ENCODE measurements at places on chromosomes 6 and 20.

- H3K4me1 ChIP-seq, result peaks cover 9% of the 10 kb centered on the region
- no peak overlapping the region for H3K27ac ChIP-seq
- H3K36me3 ChIP-seq, result no peaks in the 10 kb centered on the region
- no peak overlapping the region for H3K4me3 ChIP-seq
- no peaks in the 10 kb centered on the region for H3K27me3 ChIP-seq
- no peak for DNase-seq
Observed at GRCh38 chr6:155329460-155330132, 15.3 kb upstream of the TFB1M start.

DNA sequence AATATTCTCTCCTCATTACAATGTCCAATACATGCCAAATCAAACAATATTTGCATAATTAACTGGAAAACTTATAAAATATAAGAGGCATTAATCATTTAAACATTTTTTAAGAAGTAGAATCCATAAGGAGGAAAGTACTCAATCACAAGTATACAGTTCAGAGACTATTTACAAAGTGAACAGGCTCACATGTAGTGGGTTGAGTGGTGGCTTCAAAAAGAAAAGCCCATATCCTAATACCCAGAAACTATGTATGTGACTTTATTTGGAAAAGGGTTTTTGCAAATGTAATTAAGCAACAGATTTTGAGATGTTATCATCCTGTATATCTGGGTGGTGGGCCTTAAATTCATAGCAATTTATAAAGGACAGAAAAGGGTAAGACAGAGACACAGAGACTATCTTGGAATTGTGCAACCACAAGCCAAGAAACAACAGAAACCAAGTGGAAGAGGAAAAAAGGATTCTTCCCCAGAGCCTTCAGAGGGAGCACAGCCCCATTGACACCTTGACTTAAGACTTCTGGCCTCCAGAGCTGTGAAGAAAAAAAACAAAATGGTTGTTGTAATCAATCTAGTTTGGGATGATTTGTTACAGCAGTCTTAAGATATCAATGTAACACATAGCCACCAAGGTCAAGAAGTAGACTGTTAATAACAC is 32.7 kb upstream of the CRISP1 start:
- H3K36me3 ChIP-seq, result no peaks in the 10 kb centered on the region
- no peaks in the 10 kb centered on the region for H3K4me1 ChIP-seq
- no peaks in the 10 kb centered on the region for H3K27me3 ChIP-seq
- H3K4me3 ChIP-seq, result no peak overlapping the region

DNA sequence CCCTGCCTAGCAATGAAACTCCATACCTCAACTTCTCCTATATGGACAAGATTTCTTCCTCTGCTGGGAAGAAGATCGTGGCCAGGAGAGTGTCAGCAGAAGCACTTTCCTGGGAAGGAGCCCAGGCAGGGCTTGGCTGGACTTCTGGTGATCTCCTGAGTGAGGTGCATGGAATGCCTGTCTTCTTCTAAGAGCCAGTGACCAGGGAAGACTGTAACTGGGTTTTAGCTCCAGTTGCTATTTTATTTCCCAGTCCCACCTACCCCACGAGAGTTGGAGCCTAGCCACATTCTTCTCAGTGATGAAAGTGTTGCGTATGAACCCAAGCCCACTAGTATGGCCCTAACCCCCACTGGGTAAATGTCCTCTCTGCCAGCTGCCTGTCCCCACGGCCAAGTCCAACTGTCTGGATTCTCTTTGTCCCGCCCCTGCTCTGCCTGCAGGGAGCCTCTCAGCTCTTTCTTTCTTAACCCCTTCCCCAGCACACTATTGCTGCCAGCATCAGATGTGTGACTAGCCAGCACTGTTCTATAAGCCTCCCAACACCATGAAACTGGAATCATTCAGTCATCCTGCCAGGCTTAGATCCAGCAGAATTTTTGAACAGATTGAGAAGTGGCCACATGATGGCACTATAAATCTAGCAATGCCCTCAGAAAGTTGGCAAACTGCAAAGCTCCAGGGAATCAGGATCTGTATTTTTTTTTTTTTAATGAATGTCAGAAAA is 69.8 kb upstream of the FAM184A start:
- no peak overlapping the region for H3K4me3 ChIP-seq
- no peaks in the 10 kb centered on the region for H3K27me3 ChIP-seq
- peaks cover 16% of the 10 kb centered on the region for H3K4me1 ChIP-seq
- H3K36me3 ChIP-seq, result no peaks in the 10 kb centered on the region

GRCh38 chr20:7693761-7694160 is 246.5 kb downstream of the HAO1 start:
- H3K36me3 ChIP-seq, result no peaks in the 10 kb centered on the region
- H3K27ac ChIP-seq, result no peak overlapping the region
- H3K27me3 ChIP-seq, result no peaks in the 10 kb centered on the region
- no peak for DNase-seq

DNA sequence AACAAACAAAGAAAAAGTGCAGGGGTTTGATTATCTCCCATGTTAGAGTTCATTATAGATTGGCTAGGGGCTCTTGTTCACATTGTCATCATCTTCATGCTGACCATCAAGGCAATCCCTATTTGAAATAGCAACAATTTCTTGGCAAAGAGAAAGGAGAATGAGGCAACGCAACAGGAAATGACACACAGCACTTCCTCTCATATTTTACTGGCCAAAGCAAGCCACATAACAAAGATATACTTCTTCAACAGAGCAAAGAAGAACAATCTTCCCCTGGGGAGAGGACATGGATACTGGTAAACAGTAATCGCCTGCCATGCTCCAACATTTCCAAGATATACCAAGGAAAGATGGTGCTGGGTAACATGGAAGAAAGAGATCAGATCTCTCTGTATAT is 29.8 kb downstream of the EPM2A start:
- no peaks in the 10 kb centered on the region for H3K4me1 ChIP-seq
- H3K27ac ChIP-seq, result 0 out of 2 replicates have a peak overlapping the region, but pooled peaks have one; percentile 39
- no peaks in the 10 kb centered on the region for H3K27me3 ChIP-seq
- DNase-seq, result no peak

GRCh38 chr6:154689493-154690255 is 43.5 kb upstream of the SCAF8 start:
- no peak for DNase-seq
- H3K4me1 ChIP-seq, result no peaks in the 10 kb centered on the region
- no peak overlapping the region for H3K4me3 ChIP-seq

- no peaks in the 10 kb centered on the region for H3K27me3 ChIP-seq
- no peak overlapping the region for H3K4me3 ChIP-seq
- H3K27ac ChIP-seq, result no peak overlapping the region
- DNase-seq, result no peak
- no peaks in the 10 kb centered on the region for H3K4me1 ChIP-seq
Observed at GRCh38 chr6:42864602-42865001, 14.8 kb upstream of the RPL7L1 start.

GRCh38 chr20:52201395-52201794 is 9.8 kb upstream of the ZFP64 start:
- no peak for DNase-seq
- no peak overlapping the region for H3K27ac ChIP-seq
- H3K4me1 ChIP-seq, result no peaks in the 10 kb centered on the region

DNA sequence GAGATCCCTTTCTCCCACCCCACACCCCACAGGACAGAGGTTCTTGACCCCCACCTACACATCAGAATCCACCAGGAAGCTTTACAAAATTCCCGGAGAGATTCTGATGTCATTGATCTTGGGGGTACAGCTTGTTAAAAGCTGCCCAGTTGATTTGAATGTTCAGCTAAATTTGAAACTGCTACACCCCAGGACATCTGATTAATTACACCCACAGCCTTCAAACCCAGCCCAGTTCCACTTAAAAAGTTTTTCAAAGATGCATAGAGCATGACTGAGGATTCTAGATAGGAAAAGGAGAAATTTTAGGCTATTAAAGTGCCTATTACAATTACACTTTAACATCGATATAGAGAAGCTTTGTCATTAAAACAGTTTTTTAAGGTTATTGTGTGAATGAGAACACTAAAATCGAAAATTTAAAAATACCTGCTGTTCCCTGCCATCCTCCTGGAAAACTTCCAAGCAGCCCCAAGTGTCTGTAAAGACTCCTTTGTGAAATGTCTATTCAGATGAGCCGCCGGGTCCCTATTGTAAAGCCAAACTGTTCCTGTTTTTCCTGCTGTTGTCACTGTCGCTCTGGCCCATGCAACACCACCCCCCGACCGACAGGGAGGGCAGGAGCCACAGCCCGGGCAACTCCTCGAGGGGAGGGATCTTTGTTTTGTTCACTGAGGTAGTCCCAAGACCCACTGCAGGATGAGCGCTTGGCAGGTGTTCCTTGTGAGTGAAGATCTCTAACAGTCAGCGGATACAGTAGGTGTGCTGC is 132.5 kb upstream of the PHACTR3 start:
- no peak overlapping the region for H3K27ac ChIP-seq
- peaks cover 6% of the 10 kb centered on the region for H3K4me1 ChIP-seq
- H3K36me3 ChIP-seq, result no peaks in the 10 kb centered on the region
- no peak for DNase-seq
- peaks cover 5% of the 10 kb centered on the region for H3K27me3 ChIP-seq
- no peak overlapping the region for H3K4me3 ChIP-seq

GRCh38 chr6:159788276-159788675 is 1.1 kb downstream of the TCP1 start:
- peak overlapping the region; percentile 73 for H3K4me3 ChIP-seq
- H3K4me1 ChIP-seq, result peaks cover 10% of the 10 kb centered on the region
- no peak for DNase-seq
- H3K36me3 ChIP-seq, result peaks cover 50% of the 10 kb centered on the region

- no peaks in the 10 kb centered on the region for H3K36me3 ChIP-seq
- H3K27ac ChIP-seq, result no peak overlapping the region
- H3K4me1 ChIP-seq, result no peaks in the 10 kb centered on the region
- no peak overlapping the region for H3K4me3 ChIP-seq
Observed at GRCh38 chr6:17054647-17055046, 47.2 kb upstream of the STMND1 start.

DNA sequence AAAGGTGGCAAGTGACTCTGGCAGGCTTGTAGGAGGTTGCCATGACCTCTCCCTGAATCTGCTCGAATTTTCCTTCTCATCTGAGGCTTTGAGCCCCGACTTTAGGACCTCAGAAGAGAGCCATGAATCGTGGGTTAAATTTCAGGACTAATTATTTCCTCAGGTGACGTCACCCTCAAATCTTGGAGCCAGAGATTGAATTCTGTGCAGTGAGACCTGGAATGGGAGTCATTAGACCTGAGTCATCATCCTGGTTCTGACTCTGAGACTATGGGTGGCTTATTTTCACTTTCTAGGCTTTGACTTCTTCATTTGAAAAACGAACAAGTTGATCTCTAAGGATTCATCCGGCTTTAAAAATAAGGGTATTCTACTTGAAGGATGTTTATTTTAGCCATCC is 48.5 kb upstream of the PDYN start:
- DNase-seq, result no peak
- 0 out of 2 replicates have a peak, but pooled peaks cover 7% of the 10 kb centered on the region for H3K27me3 ChIP-seq
- H3K4me3 ChIP-seq, result no peak overlapping the region
- H3K4me1 ChIP-seq, result no peaks in the 10 kb centered on the region

DNA sequence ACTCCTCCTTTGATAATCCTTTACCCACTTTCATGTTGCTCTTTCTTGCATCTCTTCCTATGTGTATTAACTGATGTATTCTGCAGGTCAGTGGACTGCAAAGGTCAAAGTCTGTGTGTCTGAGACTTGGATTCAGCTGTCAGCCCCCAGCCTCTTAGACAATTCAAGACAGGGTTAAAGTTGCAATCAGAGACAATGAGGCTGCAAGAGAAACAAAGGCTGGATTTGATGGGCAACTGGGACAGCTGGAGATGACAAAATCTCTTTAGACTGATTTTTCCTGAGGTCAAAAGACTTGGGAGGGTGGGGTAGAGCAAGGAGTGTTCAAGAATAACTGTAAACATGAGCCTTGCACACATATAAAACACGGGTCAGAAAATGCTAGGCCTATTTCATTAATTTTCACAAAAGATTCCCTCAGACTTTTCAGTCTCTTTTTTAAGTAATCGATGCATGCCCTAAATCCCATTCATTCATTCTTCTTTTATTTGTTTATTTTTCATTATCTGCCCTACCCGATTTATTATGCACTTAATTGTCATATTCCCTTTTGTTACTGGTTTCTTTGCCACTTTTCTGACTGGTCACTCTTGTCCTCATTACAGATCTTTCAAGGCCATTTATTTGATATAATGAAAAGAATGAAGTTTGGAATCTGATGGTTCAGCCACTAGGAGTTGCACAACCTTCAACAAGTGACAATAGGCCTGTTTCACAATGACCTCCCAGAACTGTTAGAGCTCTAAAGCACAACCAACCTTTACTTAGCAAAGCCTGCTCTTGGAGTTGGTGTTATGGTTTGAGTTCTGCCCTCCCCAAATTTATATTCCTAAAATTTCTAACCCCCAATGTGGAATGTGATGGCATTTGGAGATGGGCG is 33.8 kb upstream of the AKAP12 start:
- H3K27me3 ChIP-seq, result no peaks in the 10 kb centered on the region
- H3K27ac ChIP-seq, result no peak overlapping the region
- no peaks in the 10 kb centered on the region for H3K36me3 ChIP-seq
- H3K4me1 ChIP-seq, result peaks cover 4% of the 10 kb centered on the region
- H3K4me3 ChIP-seq, result no peak overlapping the region

- H3K4me1 ChIP-seq, result no peaks in the 10 kb centered on the region
- DNase-seq, result no peak
- H3K27ac ChIP-seq, result no peak overlapping the region
Observed at GRCh38 chr20:15767586-15767985, 805.7 kb downstream of the KIF16B start.

DNA sequence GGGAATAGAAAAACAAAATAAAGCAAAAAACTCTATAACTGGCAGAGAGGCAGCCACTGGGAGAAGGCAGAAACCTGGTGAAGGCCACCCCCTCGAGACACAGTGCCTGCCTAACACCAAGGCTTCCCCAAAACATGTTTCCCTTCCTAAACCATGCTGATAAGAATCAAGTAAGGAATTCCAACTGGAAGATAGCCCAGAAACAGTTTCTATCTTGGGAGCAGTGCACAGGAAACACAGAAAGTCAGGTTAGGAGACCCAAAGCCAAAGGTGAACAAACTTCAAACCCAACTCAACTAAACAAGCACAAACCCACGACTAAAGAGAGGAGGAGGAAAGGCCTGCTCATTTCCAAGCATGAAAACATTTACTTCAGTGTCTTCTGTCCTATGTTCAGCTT is 433.7 kb upstream of the RGS17 start:
- no peak for DNase-seq
- peaks cover 4% of the 10 kb centered on the region for H3K4me1 ChIP-seq
- H3K4me3 ChIP-seq, result no peak overlapping the region

Measured in SK-N-SH (cell line).